ENCODE measurements at places on chromosomes 1 and 21.
A peak's percentile ranks its signal among the peaks of the same experiment; 100 is the strongest.

DNA sequence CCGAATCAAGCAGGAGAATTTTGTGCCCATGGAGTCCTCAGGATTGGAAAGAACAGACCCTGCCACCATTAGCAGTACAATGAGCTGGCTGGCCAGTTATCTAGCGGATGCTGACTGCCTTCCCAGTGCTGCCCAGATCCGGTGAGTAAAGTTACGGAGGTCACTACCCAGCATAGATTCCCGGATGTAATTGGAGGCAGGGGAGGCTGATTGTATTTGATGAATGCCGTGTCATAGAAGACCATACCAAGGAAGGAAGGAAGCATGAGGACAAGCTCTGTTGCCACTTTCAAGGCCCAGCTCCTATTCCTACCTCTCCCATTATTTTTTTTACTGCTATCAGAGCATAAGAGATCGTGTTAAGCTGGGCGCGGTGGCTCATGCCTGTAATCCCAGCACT lies 26.2 kb upstream of the VAMP3 start:
- no peak for DNase-seq

DNA sequence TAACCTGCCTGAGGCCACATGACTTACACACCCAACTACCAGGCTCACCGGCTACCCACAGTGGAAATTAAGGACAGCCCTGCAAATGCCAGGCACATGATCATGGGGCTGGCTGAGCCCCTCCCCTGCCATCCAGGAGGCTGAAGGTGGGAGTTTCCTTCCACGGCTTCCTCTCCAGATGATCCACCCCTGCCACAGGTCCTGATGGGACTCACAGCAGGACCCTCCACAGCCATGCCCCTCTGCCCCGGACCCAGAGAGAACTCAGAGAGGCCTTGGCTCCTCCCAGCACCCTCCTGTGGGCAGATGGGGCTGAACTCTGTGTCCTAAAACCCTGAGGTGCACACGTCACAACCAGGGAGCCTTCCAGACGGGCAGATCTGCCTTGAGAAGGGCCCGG lies 29.1 kb upstream of the CASZ1 start:
- no peak for DNase-seq

GRCh38 chr1:109687641-109688499 lies at the start of gene GSTM1:
Gene GSTM1 (plus strand): TSS chr1:109687817. CDS start chr1:109687874, 57 bp downstream.
- DNase-seq: no peak

DNA sequence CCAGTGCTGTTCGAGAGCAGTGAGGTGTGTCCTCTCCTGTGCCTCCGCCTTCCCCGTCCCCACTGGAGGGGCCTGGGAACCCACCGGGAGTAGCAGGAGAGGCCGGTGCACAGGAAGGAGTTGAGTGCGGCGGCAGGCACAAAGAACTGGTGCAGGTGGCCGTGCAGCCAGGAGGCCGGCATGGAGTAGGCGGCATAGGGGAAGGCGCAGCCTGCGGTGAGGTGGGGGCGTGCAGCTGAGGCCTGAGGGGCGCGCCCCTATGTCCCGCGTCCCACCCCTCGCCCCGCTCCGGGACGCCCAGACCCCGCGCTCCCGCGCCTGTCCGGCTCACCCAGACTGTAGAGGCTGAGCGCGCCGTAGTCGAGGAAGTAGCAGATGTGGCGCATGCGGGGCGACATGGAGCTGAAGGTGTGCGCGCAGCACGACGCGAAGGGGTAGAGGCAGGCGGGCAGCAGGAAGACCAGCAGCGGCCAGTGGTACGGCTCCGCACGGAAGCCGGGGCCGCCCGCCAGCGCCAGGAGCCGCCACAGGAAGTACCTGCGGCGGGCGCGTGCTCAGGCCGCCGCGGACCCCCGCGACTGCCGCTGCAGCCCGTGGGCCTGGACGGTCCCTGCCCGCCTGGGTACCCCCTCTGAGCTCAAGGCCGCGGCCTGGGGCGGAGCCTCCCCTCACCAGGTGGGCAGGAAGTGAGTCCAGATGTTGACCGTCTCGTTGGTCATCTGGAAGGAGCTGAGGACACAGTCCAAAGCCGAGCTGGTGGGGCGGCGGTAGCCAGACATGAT lies 2.2 kb downstream of the PAQR6 start:
- no peak for DNase-seq

- no peak for DNase-seq
Observed at GRCh38 chr1:178034676-178035075, 59.2 kb upstream of the RASAL2 start.

DNA sequence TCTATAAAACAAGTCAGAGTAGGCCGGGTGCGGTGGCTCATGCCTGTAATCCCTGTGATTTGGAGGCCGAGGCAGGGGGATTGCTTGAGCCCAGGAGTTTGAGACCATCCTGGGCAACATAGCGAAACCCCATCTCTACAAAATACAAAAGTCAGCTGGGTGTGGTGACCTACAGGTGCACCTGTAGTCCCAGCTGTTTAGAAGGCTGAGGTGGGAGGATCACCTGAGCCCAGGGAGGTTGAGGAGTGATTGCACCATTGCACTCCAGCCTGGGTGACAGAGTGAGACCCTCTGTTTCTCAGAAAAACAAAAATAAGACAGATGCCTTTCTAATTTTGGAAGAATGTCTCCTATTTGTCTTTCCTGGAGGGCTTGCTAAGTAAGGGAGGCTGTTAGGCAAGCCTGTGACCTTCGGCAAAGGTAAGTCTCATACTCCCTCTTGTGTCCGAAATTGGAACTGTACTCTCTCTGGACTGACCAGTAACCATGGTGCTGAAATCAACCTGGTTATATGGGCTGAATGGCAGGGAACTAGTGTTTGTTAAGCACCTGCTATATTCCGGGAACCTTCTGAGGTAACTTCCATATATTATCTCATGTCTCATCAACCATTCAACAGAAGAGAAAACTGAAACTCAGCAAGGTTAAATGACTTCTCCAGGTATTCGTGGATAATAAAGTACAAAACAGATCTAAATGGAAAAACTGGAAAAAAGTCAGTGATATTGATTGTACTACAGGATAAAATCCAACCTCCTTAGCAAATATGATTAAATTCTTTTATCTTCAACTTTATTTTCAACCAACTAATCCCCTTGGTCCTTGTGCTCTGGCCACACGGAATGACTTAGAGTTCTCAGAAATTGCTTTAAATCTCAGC lies 11.8 kb upstream of the RAB3B start:
- peak; percentile 23 for DNase-seq

DNA sequence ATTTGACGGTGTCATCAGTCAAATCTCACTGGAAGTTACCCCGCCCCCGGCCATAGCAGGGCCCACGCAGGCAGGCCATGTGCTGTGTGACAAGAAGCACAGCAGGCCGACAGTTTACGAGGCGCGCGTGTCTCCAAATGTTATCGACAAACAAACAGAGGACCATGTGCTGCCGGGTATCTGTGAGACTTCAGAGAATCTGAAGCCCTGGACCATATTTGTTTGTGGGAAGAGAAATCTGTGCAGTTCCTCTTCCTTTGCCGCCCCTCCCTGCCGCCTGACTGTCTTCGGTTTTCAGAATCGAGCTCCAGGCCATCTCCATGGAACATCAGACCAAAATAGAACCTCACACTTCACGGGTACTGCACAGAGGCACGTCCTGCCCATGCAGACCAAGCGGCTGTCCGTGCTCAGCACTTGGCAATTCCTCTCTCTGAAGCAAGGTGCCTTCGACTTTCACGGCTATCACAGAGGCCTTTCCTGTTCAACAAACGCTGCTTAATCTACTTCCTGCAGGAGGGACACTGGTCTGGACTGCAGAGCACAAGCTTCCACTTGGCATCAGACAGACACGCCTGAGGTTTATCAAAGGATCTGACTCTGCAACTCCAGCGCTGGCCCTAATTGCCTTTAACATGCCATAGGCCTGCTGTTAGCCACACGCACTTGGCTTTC lies 135.7 kb upstream of the KRTAP19-8 start:
- peak; percentile 61 for DNase-seq

GRCh38 chr1:97630281-97630680 lies 290.6 kb downstream of the DPYD start:
- no peak for DNase-seq

DNA sequence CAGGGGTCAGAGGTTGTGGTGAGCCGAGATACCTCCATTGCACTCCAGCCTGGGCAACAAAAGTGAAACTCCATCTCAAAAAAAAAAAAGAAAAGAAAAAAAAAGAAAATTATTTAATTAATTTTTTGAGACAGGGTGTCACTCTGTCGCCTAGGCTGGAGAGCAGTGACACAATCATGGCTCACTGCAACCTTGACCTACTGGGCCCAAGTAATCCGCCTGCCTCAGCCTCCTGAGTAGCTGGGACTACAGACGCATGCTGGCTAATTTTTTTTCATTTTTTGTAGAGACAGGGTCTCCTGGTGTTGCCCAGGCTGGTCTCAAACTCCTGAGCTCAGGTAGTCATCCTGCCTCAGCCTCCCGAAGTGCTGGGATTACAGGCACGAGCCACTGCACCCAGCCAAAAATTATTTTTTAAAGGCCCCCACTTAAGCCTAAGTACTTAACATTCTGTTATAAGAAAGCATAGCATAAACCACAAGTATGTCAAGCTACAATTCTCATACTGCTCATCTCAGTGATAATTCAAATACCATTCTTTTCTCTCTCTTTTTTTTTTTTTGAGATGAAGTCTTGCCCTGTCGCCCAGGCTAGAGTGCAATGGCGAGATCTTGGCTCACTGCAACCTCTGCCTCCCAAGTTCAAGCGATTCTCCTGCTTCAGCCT lies 19.9 kb downstream of the NUCKS1 start:
- DNase-seq: no peak

DNA sequence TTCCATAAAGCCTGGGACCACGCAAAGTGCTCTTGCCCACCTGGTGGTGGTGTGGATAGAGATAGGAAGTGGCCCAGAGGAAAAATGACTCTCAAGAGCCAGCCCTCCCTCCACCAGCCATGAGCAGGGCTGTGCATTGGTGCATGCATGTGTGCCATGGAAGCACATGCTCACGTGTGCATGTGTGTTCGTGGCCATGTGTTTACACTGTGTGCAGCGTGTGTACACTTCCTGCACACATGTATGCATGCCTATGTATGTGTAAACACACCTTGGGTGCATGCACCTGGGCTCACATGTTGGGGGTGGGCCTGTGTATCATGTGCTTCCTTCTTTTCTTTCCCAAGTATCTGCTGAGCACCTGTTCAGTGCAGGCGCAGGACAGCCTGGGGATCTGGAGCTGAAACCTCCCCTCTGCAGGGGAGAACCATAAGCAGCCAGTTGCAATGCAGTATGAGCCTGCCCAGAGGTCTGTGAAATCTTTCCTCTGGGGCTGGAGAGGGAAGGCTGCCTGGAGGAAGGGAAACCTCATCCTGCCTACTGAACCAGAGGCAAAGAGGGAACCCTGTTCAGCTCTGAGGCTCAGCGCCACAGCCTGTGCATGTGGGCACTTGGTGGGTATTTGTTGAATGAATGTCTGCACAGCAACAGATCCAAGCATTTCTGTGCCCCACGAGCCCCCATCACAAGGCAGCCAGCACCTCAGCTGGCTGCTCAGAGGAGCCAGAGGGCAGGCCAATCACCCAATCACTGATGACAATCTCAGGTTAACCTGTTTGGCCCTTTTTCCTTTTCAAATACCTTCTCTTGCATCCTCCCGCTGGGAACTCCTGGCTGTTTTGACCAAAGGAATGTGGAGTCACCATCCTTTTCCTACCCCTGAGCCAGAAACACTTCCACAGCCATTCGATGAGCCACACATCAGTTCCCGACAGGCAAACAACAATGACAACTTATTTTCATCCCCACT lies 327.0 kb downstream of the NPHP4 start:
- DNase-seq: no peak

- no peak for DNase-seq
Observed at GRCh38 chr1:54371942-54372275, 34.3 kb downstream of the SSBP3 start.

DNA sequence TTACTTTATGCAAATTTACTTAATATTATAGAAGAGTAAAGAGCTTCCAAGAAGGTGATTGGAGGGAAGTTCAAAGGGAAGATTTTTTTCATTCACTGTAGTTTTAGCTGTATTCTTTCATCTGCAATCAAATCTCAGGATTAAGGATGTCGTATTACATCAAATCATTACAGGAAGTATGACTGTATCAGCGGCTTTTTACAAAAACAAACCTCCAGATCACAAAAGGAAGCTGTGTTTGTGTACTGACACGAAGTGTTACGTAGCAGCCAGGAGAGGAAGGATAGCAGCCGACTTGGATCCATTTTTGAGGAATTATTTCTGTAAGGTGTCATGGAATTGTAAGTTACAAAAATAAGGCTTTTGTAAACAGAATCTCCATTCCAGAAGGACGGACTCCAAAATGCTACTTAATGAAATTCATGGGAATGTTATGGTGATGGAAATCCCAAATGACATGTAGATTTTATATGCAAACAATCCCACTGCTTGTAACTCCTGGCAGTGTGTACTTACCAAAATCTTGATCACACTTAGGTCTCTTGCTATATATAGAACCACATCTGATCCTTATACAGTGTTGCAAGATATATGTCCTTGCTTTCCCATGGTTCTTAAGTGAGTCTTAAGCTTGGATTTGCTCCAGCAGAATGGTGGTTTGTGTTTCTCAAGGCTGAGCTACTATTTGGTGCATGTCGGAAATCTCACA lies 49.8 kb downstream of the KCNJ15 start:
- no peak for DNase-seq

DNA sequence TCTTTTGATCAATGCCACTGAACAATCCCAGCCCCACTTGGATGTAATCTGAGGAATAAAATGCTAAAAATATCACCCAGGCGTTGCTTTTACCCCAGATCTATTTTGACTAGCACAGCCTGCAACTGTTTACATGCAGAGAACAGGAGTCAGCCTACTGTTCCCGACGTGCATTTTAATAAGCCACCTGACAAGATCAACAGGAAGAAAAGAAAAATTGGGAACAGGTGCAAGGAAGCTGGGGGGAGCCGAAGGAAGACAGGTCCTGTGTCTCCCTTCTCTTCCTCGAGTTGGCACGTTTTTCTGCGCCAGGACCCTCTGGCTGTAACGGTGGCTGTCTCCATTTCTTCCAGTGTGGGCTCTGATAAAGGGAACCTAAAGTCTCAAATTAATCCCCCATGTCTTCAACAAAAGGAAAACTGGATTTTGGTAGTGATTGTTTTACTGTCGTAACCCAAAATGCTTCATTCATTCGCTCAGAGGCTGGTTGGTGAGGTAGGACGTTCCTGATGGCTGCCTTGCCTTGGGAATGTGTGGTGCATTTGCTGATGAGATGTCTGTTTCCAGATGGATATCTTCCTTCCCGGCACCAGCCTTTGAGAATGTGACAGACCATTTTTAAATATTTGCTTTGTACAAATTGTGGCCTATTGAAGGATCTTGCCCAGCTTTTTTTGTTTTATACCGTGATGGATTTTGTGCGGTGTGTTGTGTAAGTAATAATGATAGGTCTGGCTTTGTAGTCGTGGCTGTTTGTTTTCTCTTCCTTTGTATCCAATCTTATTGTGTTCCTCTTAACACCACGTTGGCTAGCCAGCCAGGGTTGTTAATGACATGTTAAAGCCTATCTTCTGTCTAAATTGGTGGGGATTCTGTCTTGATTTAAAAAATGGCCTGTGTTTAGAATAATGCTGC lies 117.5 kb downstream of the C1orf21 start:
- no peak for DNase-seq

Measured in stimulated activated CD4-positive, alpha-beta T cell treated with anti-CD3 and anti-CD28 coated beads, Interleukin-4, amount 100 ng/mL, for 4 hours (primary cell).